Prostate gland (tissue), 2 donors: ENCODE measurements at places on chromosomes 4 and X. TPM values are rescaled to one million over a fixed set of nuclear protein-coding genes. Genes with fewer than 3 reads are reported as not detected.
A peak's percentile ranks its signal among the peaks of the same experiment; 100 is the strongest.

ELF4 gene
- 6.5 TPM for total RNA-seq

PROM1 gene
- total RNA-seq, result 9.7 TPM

AKAP4 gene
- not detected for total RNA-seq

SLC9A7 gene
- total RNA-seq, result 16.5 TPM

DNA sequence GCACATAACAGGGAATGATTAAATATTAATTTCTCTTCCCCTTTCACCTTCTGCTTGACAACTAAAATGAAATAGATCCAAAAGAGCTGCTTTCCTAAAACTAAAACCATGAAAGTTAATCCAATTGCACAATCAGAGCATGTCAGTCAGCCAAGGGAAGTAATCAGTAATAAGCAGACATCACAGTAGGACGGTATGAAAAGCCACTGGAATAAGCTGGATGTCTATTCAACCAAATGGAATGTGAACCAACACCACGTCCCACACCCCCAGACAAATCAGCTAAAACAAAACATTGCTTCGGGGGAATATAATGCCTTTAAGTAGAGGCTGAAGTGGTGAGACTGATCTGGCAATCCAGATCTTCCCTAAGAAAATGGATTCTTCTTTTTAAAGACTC, 859.4 kb upstream of the FTHL17 start:
- no peaks in the 10 kb centered on the region for H3K36me3 ChIP-seq
- no peaks in the 10 kb centered on the region for H3K4me1 ChIP-seq
- DNase-seq, result no peak
- no peak overlapping the region for H3K27ac ChIP-seq

DNA sequence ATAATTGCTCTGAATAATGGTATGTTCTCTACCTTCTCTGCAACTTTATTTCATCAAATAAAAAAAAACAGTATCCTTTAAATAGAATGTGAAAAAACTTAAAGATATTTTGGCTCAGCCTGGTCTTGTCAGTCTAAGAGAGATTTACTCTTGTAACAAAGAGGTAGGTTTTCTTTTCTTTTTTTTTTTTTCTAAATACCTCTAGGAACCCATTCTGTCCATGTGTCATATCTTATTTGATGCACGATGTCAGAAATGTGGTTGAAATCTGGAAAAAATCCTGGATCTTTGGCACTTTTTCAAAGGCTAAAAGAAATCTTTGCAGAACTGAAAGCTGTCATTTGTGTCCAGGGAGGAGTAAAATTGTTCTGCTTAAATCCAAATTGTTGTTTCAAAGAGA, 17.3 kb upstream of the FGF5 start:
- DNase-seq, result no peak
- no peaks in the 10 kb centered on the region for H3K4me1 ChIP-seq
- no peaks in the 10 kb centered on the region for H3K27me3 ChIP-seq
- no peak overlapping the region for H3K4me3 ChIP-seq
- no peak overlapping the region for H3K27ac ChIP-seq
- H3K36me3 ChIP-seq, result no peaks in the 10 kb centered on the region

DNA sequence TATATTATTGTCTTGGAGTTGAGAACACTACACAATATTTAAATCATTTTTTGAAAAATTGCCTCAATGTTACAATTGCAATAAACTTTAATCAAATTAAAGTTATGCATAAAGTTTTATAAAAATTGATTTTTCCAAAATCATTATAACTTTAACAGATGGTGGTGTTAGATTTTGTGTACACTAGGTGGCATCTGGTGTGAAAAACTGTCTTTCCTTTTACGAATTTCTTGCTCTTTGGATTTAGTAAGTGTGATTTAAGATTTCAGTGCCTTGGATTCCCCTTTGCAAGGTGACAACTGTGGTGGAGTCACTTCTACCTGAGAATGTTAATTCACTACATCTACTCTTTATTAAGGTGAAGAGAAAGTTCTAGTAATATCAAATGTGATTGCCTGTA, 91.6 kb downstream of the AREG start:
- no peaks in the 10 kb centered on the region for H3K4me1 ChIP-seq
- no peak for DNase-seq
- H3K36me3 ChIP-seq, result no peaks in the 10 kb centered on the region
- no peak overlapping the region for H3K4me3 ChIP-seq

DNA sequence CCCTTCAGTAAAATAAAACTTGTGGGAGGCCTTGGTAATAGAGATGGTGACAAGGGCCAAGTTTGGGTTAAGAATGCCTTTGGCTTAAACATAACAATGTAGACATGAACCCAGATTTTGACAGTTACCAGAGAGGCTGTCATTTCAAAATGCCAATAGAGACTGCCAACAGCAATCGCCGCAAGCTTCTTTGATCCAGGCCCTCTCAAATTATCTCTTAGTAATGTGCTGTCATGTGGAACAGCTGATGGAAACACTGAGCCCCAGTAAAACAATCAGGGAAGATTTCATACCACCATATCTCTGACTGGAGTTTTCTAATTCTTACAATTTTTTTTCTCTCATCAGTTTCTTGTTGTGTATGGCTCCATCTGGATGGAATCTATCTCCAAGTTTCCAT, 80.5 kb downstream of the ZNF330 start:
- H3K4me3 ChIP-seq, result no peak overlapping the region
- no peaks in the 10 kb centered on the region for H3K27me3 ChIP-seq
- H3K4me1 ChIP-seq, result no peaks in the 10 kb centered on the region

GRCh38 chrX:109818976-109819375, 85.9 kb upstream of the ACSL4 start:
- no peaks in the 10 kb centered on the region for H3K27me3 ChIP-seq
- H3K4me3 ChIP-seq, result no peak overlapping the region
- no peaks in the 10 kb centered on the region for H3K36me3 ChIP-seq
- no peak for DNase-seq
- H3K4me1 ChIP-seq, result no peaks in the 10 kb centered on the region
- H3K27ac ChIP-seq, result no peak overlapping the region

DNA sequence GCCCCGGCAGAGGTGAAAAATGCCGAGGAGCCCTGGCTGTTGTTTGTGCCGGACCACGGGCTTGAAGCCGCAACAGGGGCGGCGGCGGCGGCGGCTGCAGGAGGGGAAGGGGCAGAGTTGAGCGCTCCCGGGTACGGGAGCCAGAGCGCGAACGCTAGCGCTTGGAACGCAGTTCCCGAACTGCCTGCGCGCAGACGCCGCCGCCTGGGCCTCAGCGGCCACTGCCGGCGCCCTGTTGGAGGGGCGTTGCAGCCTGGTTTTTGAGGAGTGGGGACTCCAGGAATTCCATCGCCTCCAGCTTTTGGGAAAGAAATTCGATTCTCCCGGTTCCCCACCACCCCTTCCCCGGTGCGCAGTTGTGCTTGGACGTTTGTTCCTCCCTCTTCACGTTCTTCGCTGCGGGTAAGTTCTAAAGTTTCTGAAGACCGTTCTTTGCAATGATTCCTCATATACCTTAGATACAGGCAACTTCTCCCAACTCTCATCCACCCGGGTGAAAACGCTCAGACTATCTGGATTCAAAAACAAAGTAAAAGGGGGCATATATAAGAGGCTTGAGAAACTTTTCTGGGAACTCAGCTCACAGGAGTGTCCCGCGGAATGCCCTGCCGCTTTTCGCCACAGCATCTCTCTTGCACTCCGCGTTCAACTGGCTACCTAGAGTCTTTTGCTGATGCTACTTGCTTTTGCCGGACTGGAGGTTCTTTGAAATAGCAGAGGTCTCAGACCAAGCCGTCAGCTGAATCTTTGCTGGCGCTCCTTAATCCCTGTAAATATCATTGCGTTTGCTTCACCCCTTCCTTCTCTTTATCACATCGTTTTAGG, 1.0 kb downstream of the FAT4 start:
- H3K4me3 ChIP-seq, result peak overlapping the region; percentile 76
- H3K4me1 ChIP-seq, result no peaks in the 10 kb centered on the region
- peak overlapping the region; percentile 81 for H3K27ac ChIP-seq
- H3K36me3 ChIP-seq, result no peaks in the 10 kb centered on the region

DNA sequence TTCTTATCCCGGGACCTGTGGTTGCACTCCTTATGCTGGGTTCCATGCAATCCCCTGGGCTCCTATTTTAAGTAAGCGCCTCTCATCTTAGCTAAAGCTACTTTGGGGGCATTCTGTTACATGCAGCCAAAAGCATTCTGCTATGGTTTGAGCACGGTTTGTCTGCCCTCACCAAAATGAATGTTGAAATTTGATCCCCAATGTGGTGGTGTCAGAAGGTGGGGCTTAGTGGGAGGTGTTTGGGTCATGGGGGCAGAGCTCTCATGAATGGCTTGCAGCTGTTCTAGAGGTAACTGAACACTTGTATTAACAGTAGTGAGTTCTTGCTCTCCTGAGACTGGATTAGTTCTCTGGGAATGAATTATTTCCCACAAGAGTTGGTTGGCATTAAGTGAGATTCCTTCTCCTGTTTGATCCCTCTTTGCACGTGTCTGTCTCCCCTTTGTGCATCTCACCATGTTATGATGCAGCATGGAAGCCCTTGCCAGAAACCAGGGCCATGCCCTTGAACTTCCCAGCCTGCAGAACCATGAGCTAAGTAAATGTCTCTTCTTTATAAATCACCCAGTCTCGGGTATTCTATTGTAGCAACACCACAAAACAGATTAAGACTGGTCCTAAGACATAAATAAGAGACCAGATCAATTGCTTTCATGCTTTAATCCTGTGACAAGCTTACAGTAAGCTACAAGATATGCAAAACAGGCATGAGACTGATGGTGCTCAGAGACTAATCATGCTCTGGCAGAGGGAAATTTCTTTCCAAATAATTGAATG, 141.8 kb downstream of the TSPAN5 start:
- no peaks in the 10 kb centered on the region for H3K27me3 ChIP-seq
- H3K4me1 ChIP-seq, result no peaks in the 10 kb centered on the region
- no peak for DNase-seq
- no peak overlapping the region for H3K4me3 ChIP-seq
- no peak overlapping the region for H3K27ac ChIP-seq

GRCh38 chr4:124694946-124695598, 17.5 kb downstream of the ANKRD50 start:
- H3K27ac ChIP-seq, result no peak overlapping the region
- no peaks in the 10 kb centered on the region for H3K27me3 ChIP-seq
- no peak overlapping the region for H3K4me3 ChIP-seq
- no peak for DNase-seq
- no peaks in the 10 kb centered on the region for H3K4me1 ChIP-seq

- no peaks in the 10 kb centered on the region for H3K36me3 ChIP-seq
- no peak overlapping the region for H3K4me3 ChIP-seq
- no peak overlapping the region for H3K27ac ChIP-seq
- H3K27me3 ChIP-seq, result no peaks in the 10 kb centered on the region
- H3K4me1 ChIP-seq, result no peaks in the 10 kb centered on the region
Measured at GRCh38 chr4:99648321-99648720, 9.3 kb downstream of the C4orf54 start.

DNA sequence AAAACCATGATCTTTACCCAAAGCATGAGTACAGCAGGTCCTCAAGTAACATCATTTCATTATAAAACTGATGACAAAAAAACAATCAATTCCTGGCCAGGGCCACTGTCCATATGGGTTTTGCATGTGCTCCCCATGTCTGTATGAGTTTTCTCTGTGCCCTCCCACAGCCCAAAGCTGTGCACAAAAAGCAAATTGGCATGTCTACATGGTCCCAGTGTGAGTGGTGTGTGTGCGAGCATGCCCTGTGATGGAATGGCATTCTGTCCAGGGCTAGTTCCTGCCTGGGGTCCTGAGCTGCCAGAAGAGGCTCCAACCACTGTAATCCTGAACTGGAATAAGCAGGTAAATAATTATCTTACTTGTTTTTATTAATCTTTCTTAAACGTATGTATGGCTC, 28.4 kb downstream of the SMARCA1 start:
- H3K27ac ChIP-seq, result no peak overlapping the region
- no peaks in the 10 kb centered on the region for H3K27me3 ChIP-seq
- no peak overlapping the region for H3K4me3 ChIP-seq
- DNase-seq, result no peak
- H3K36me3 ChIP-seq, result no peaks in the 10 kb centered on the region
- H3K4me1 ChIP-seq, result no peaks in the 10 kb centered on the region

- no peak overlapping the region for H3K4me3 ChIP-seq
- H3K4me1 ChIP-seq, result no peaks in the 10 kb centered on the region
- no peak for DNase-seq
- H3K36me3 ChIP-seq, result no peaks in the 10 kb centered on the region
Measured at GRCh38 chr4:77854431-77855111, 8.1 kb upstream of the MRPL1 start.

- H3K27ac ChIP-seq, result peak overlapping the region; percentile 63
- no peaks in the 10 kb centered on the region for H3K36me3 ChIP-seq
- no peaks in the 10 kb centered on the region for H3K27me3 ChIP-seq
- no peak for DNase-seq
Measured at GRCh38 chr4:7842384-7843279, 97.0 kb downstream of the AFAP1 start.

DNA sequence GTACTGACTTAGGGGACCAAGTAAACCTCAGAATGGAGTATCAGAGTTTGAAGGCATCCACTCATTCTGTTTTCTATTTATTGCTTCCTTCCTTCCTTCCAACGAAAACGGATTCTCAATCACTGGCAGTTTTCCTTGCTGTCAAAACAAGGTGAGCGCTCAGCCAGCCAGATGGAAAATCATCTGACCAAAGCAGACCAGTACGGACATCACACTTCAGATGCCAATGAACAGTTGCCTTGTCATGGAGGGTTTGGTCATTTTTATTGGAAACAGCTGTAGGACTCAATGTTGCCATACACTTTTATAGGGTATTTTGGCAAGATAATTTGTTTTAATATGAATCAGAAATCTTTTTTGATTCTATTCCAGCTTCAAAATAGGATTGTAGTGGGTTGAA, 16.6 kb downstream of the GEMIN8 start:
- DNase-seq, result no peak
- H3K27ac ChIP-seq, result no peak overlapping the region
- no peaks in the 10 kb centered on the region for H3K27me3 ChIP-seq
- H3K4me3 ChIP-seq, result no peak overlapping the region

DNA sequence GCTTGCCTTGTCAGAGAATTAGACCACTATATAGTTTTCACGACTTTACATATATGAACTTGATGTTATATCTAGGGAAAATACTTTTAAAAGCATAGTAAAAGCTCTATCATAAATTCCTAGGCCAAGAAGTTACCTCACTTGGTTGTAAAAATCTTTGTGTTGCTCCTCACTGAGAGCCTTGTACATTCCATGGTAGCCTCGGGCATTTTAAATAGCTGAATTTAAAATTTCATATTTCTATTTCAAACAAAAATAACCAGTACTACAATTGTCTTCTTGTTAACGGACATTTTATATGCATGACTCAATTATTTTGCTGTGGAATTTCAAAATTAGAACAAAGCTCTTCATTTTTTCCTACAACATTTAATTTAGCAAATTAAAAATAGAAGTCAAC, 107.6 kb downstream of the MID1 start:
- H3K36me3 ChIP-seq, result no peaks in the 10 kb centered on the region
- no peak for DNase-seq
- H3K4me1 ChIP-seq, result no peaks in the 10 kb centered on the region
- H3K27ac ChIP-seq, result no peak overlapping the region
